ENCODE measurements at places on chromosomes 2 and 18.

- DNase-seq, result no peak
Measured at GRCh38 chr2:111662771-111663470, 221.1 kb downstream of the ANAPC1 start.

- no peak for DNase-seq
Measured at GRCh38 chr18:22914633-22915032, 18.5 kb upstream of the RBBP8 start.

DNA sequence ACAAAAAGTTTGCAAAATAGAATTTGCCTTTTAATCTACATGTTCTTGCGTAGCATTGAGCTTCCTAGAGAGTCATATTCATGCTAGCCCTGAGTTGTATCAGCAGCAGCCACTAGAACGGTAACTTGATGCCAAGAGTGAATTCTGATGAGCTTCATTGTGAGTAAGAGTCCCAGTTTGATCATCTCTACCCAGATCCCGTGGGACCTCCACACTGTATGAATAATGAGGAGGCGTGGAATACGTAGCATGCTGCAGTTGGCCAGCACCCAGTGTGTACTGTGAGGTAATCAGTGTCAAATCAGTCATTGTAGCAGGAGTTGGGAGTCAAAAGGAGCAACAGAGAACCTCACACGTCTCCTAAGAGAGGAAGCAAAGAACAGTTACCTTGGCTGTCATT, 197.9 kb downstream of the NEDD4L start:
- DNase-seq, result peak; percentile 71

DNA sequence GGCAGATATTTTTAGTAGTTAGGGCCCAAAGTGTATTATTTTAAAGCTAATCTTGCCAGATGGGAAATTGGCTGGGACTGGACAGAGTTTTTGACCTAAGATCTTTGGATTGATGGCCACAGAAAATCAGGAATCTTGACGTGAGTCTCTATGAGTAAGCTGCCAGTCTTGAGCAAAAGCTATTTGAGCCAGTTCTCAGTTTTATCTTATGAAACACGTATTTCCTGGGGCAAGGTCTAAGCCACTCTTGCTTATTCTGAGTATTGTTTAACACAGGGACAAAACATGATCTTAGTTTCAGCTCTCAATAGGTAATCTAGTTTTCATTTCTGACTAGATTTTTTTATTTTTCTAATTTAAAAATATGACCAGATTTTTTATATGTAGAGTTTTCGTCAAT, 329.4 kb downstream of the CNTNAP5 start:
- no peak for DNase-seq

GRCh38 chr2:223805008-223805407, 32.4 kb downstream of the AP1S3 start:
- DNase-seq, result no peak

DNA sequence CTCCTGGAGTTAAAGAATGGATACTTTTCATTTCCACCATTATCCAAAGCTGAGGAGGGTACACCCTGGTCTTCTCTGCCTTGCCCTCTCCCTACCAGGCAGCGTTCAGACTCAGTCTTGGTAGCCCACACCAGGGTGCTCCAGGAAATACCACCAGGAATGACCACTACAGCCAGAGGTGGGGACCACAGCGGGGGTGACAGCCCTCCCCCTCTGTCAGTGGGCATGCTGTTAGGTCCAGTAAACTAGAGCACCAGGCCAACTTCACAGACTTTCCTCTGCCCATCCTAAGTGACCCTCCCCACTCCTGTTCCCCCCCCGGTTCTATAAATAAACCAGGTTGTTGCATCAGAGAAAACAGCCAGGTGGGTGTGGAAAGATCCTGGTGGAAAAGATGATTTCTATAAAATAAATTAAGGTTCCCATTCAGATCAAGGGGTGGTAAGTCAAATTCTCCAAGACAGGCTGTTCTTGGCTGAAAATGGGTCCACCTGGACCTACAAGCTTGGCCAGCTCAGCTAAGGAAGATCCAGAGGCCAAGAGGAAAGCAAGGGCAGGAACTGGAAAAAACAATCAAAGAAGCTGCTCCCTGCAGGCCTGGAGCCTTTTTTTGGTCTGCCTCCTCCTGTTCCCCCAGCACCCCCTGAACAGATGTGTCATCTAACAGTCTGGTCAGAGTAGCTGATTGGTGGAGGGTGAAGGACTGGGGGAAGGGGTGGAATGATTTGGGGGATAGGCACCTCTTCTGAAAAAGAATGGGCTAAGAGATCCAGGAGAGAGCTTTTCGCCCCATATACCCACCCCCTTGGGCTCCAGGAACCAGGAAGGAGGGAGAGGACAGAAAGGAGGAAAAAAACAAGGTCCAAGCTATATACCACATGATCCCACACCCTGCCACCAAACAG, 2.3 kb downstream of the RAB11FIP5 start:
- DNase-seq, result no peak

DNA sequence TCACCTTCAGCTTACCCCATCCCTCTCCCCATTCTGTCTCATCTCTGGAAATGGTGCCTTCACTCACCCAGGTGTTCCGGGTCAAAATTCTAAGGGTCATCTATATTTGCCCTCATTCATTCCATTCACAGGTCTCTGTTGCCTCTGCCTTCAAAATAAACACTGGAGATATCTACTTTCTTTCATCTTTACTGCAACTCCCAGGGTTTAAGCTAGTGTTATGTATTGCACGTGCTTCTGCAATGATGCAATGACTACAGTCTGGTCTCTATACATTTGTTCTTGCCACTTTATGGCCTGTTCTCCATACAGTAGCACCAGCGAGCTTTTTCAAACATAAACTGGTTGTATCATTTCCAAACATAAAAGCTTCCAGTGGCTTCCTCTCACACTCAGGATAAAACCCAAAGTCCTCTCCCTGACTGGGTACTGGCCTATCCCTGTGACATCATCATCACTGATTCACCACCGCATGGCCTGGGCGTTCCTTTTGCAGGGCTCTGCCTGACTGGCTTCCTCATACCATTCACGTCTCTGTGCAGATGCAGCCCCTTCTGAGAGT, 14.3 kb downstream of the DSG2 start:
- no peak for DNase-seq

DNA sequence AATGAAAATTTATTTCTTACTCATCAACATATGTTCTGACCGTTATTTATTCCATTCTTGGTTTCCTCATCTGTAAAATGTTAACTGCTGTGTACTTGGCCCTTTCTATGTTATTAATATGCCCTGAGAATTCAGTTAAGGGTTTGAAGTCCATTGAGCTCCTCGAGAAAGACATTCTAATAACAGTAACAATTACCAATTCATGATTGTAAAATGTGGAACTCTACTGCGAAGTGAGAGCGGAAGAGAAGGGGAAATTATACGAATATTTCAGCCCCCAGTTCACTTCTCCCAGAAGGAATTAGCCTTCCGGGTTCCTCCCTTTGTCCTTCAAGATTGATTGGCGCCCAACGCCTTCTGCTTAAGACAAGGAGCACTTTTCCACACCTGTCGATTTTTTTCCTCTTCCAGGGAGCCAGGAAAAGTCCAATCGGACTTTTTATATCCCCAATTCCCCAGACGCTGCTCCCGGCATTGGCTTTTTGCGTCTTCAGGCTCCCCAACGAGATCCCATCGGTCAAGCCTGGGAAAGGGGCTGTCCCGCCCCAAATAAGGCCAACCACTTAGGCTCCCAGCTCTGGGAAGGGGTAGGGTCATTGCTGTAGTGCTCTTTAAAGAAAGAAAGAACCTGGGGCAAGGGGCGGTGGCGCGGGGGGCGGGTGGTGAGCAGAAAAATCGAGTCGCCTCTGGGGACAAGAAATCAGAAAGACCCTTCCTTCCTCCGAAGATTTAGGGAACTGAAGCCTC, 1.6 kb downstream of the DSC2 start:
- DNase-seq, result no peak

DNA sequence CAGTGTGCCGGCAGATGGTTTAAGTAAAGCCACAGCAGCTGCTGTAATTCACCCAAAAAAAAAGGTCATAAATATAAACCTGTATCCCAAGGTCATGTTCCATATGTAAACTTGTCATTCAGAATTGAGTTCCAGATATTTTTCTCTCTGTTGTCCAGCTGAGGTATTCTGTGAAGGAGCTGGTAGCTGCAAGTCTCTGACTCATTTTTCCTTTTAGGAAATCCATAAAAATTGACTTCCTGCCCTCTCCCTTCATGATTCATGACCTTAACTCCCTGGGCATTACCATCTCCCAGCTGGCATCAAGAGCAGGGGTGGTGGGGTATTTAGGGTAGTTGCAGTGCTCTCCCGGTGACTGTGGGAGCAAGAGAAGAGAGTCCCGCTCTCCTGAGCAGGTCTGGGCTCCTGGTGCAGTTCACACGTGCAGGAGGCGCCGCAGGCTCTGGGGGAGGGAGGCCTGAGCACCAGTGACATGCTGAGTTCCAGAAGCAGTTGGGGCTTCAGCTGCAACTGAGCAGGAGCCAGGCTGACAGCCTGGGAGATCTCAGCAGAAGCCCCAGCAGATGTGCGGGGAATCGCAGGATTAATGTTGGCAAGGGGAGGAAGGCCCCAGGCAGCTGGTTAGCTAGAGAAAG, 192.6 kb downstream of the MGAT5 start:
- DNase-seq, result peak; percentile 4

GRCh38 chr2:8457092-8457481, 224.8 kb upstream of the ID2 start:
- no peak for DNase-seq

- DNase-seq, result no peak
Measured at GRCh38 chr2:88827821-88828220, 136.3 kb downstream of the RPIA start.

DNA sequence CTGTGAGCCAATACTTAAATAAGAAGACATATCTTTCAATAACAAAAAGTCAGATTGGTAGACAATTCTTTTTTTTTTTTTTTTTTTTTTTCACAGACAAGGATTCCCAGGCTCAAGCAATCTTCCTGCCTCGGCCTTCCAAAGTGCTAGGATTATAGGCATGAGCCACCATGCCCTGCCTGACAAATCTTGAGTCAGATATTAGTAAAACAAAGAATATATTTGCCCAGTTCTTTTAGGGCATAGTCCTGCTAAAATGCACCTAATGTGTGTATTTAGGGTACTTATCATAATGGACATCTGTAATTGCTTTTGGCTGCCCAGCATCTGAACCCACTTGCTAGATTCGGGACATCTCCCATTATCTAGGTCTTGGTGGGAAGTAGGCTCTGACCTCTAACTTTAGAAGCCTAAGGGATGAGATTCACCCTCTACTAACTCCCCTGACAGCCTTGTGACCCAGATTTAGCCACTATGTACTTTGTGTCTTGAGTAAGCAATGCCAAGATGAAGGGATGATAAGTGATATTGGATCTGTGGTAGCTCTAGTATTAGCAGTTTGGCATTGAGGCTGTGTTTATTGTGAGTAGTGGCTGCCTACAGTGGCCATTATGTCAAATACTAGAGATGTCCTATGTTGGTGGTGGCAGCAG, 18.5 kb upstream of the PSME4 start:
- no peak for DNase-seq

DNA sequence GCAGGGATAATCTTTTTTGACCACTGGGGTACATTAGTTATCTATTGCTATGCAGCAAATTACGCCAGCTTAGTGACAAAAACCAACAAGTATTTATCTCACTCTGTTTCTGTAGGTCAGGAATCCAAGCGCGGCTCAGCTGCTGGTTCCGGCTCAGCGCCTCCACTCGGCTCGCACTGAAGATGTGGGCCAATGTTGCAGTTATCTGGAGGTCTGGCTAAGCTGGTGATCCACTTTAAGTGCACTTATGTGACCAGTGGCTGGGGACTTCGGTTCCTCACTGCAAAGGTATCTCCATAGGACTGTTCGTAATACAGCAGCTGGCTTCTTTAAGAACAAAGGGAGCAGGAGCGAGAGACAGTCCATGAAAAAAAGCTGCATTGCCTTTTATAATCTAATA, 591.9 kb downstream of the TMEM182 start:
- no peak for DNase-seq

DNA sequence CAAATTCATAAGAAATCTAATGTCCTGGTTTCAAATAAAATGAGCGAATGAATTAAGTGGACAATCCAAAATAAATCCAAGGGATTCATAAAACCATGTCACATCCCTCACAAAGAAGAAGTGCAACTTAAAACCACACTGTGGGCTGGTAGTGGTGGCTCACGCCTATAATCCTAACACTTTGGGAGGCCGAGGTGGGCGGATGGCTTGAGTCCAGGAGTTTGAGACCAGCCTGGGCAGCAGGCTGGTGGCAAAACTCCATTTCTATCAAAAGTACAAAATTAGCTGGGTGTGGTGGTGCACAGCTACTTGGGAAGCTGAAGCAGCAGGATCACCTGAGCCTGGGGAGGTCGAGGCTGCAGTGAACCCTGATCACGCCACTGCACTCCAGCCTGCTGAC, 25.4 kb downstream of the FAM98A start:
- no peak for DNase-seq

- no peak for DNase-seq
Measured at GRCh38 chr2:170815311-170815710, 1.4 kb upstream of the GAD1 start.

DNA sequence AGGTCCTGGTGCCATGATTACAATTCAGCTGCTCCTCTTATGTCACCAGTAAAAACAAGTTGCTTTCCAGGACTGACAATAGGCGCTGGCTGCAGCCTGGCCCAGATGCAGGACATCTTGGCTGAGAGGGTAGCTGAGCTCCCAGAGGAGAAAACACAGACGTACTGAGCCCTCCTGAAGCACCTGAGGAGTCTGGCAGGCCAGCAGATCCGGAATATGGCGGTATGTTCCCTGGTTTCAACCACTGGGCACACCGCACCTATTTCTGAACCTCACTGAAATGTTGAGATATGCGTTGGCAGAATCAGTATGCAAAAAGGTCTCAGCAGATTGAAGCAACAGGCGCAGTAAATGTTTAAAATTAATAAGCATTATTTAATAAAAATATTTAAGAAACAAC, 73.1 kb upstream of the BZW1 start:
- no peak for DNase-seq

- peak; percentile 88 for DNase-seq
Measured at GRCh38 chr2:207504513-207505170, 25.1 kb upstream of the CREB1 start.

GRCh38 chr2:54461261-54461660, 5.1 kb downstream of the SPTBN1 start:
- peak; percentile 43 for DNase-seq

DNA sequence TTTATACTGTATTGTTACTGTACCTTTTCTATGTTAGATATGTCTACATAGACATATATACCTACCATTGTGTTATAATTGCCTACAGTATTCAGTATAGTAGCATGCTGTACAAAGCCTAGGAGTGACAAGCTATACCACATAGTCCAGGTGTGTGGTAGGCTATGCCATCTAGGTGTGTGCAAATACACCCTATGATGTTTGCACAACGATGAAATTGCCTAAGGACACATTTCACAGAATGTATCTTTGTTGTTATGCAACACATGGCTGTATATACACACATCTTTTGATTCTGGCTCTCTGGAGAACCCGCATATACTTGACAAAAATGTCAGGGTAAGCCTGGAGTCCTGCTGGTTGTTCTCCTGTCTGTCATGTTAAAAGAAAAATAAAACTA, 85.1 kb downstream of the BCL2L11 start:
- no peak for DNase-seq

DNA sequence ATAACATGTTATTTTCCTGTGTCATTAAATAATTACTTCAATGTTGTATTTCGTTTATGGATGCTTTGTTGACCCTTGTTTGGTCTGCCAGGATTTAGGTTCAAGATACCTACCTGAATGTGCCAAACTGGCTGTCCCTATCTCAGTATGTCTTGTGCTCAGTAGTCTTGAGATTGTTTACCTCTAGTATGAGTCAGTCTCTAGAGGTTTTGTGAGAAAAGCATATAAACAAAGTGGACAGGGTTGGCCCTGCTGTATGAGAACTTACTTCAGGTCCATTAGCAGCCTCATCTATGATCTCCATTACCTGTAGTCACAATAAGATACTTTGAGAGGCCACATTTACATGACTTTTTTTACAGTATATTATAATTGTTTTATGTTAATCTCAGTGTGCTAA, 17.8 kb downstream of the DDX18 start:
- no peak for DNase-seq
